ENCODE measurements at places on chromosomes 12 and 14. TPM values are rescaled to one million over a fixed set of nuclear protein-coding genes. Genes with fewer than 3 reads are reported as not detected.

DNA sequence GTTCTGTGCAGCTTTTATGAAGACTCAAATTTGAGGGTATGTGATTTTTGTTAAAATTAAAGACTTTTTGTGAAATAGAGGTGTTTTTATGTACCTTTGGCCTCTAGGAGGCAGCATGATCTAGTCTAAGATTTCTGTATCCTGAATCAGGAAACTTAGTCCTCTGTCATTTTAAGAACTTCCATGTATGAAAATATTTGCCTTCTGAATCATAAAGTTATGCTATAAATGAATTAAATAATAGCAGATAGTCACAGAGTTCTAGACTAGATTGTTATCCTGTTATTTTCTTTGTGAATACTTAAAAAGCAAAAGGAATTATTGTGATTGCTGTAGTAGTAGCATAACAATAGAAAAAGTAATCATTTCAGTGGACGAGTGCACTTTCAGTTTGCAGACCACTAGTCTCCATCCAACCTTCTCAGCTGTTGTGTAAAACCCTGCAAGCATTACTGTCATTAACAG, 56.3 kb downstream of the FGD4 start:
- peak; percentile 72 for DNase-seq

GRCh38 chr12:10070380-10070779, 28.4 kb downstream of the CLEC1A start:
- no peak for DNase-seq

GRCh38 chr12:1297206-1297605, 297.2 kb downstream of the FBXL14 start:
- DNase-seq, result no peak

- DNase-seq, result no peak
Observed at GRCh38 chr12:59874781-59875180, 279.0 kb downstream of the SLC16A7 start.

GRCh38 chr12:115661112-115661511, 616.4 kb downstream of the MED13L start:
- peak; percentile 26 for DNase-seq

- DNase-seq, result no peak
Observed at GRCh38 chr14:73712540-73713180, 1.5 kb downstream of the PNMA1 start.

DNA sequence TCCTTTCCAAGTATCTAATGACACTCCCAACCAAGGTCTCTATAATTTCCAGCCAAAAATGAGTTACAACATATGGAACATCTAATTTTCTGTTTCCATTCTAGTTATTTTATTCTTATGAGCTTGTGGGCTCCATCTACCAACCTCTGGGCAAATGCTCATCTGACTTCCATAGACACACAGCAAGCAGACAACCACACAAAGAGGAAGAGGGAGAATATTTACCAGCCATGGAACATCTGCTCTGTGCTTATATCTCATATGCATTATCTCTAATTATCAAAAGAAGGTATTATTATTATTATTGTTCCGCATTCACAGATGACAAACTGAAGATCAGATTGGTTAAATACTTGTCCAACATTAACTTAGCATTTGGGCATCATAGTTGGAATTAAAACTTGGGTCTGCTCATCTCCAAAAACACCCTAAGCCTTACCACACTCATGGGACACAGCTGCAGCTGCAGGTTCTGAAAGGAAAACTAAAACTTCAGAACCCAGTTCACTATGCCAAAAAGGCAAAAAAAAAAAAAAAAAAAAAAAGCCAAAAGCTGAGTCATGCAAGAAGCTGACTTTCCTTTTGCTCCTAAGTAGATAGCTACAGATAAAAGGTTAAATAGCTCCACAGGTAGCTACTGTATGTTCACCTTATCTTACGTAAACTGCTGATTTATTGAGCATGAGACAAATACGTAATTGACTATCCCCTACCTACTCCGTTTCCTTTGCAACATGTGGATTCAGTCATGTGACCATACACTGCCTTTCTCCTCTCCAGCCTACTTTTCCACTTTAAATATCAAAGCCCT, 23.6 kb upstream of the TCL1B start:
- DNase-seq, result no peak

DNA sequence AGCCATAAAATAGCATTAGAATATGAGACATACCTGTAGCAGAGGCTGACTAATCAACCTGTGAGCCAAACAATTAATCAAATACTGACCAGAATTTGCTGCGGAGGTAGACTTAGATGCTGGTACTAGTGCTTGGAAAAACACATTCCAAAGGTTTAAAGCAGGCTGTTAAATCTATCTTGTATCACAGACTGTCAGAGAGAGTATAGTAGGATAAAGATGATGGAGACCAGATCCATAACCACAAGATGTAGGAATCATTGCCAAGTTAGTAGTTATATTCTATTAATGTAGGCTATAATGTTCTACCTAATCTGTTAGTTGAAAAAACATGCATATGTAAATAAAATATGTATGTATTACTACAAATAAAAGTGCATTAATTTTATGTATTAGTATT, 726.2 kb downstream of the SLC6A15 start:
- DNase-seq, result no peak

DNA sequence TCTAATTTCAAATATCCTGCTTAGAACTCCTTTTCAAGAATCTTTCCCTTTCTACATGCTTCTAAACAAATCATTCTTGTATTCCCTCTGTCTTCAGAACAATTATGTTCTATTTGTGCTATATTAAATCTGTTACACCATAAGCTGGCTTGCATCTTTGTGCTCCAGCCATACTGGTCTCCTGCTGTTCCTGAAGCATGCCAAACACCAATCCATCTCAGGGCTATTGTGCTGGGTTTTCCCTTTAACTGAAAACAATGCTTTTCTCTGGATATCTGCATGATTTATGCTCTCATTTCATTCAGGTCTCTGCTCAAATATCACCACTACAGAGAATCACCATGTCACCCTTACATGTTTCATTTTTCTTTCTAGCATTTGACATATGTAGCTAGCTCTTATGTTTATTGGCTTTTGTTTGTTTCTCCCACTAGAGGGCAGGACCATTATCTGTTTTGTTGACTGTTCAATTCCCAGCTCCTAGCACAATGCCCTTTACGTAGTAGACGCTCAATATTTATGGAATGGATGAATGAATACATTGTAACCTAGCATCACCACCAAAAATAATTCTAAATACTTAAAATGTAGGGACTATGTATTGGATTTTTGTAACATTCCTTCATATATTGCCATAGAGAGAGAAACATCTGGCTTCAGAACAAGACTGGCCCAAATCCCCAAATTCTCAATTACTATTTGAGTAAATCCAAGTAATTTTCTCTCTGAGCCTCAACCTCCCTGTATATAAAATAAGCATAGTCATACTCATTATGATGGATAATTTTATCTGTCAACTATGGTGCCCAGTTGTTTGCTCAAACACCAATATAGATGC, 302.0 kb upstream of the SYT1 start:
- no peak for DNase-seq

- DNase-seq, result no peak
Observed at GRCh38 chr14:54446161-54446693, 5.1 kb upstream of the CNIH1 start.

DNA sequence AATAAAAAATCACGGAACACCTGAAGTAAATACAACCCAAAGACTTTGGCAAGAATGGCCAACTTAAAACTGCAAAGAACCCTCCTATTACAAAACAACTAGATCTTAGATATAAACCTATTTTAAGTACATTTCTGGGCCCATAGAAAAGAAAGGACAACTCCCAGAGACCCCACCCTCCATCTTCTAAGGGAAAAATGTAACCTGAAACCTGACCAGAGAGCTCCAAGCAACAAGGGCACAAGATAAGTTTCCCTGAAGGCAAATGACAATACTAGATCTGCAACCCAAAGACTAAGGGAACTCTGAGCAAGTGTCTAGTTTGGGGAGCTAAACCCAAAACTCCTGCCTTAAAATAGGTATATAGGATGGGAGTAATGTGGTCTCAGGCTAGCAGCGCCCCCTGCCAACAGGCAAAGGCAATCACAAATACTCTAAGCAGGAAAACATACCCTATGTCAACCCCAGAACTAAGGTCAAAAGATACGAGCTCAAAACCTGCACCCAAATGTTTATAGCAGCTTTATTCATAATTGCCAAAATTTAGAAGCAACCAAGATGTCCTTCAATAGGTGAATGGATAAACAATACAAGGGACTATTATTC, 218.9 kb downstream of the ITPR2 start:
- no peak for DNase-seq

- DNase-seq, result no peak
Observed at GRCh38 chr14:32044454-32044853, 32.6 kb upstream of the ARHGAP5 start.

- DNase-seq, result no peak
Observed at GRCh38 chr12:82132390-82132789, 225.8 kb downstream of the CCDC59 start.

- no peak for DNase-seq
Observed at GRCh38 chr12:56017181-56017580, 3.7 kb upstream of the IKZF4 start.

- no peak for DNase-seq
Observed at GRCh38 chr12:92047393-92047826, 98.2 kb downstream of the BTG1 start.

GRCh38 chr12:1593174-1594005, 991 bp downstream of the FBXL14 start:
- DNase-seq, result no peak

DNA sequence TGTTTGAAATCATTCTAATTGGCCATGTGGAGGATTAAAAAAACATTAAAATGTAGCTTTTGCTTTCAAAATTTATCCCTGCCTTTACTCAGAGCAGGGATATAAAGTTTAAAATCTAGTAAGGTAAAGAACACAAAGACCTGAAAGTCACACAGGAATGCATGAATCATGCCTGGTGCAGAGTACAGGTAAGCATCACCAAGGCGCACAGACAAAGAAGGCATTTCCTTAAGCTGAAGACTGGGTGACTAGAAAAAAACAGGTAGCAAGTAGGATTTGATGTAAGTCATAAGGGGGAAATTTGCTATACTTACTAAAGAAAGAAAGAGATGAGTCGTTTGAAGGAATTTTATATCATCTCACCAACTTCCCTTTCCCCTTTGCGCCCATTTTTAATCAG, 405.6 kb downstream of the GXYLT1 start:
- no peak for DNase-seq

- DNase-seq, result no peak
Observed at GRCh38 chr12:2205996-2206395, 153.2 kb downstream of the CACNA1C start.

DNA sequence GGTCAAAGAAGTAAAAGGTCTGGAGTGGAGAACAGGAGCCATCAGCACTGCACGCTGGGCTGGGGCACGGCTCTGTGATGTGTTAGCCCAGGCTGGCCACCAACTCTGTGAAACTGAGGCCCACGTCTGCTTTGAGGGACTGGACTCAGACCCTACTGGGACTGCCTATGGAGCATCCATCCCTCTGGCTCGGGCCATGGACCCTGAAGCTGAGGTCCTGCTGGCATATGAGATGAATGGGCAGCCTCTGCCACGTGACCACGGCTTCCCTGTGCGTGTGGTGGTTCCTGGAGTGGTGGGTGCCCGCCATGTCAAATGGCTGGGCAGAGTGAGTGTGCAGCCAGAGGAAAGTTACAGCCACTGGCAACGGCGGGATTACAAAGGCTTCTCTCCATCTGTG, 7.1 kb downstream of the SUOX start:
- DNase-seq, result no peak

GRCh38 chr14:35245051-35245450, 47.1 kb upstream of the PSMA6 start:
- DNase-seq, result peak; percentile 23

DNA sequence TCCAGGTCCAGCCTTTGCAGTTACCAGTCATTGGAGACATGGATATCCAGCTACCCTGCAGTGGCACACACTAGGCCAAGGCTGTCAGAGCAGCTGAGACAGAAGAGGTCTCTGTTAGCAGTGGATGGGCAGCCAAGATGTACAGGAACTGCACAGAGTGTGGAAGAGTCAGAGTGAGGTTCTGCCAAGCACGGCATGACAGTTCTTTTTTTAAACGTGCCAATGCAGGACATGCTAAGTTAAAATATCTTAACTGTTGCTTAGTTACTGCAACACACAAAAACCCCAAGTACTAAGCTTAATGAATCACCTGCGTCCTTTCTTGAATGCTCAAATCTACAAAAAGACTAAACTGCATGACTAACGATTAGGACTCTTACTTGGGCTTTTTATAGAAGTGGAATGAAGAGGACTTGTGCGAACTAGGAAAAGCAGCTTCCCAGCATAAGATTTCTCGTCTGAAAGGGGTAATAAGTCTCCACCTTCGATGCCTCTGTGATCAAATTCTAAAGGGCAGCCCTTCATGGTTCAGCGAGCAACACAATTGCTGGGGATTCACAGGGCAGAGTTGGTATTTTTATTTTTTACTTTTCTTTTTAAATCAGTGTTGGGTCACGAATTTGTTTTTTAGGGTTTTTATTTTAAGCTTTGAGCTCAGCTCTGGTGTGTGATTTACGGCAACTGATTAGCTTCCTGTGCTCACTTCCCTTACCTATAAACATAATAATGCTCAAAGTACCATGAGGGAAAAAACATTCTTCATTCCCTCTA, 20.6 kb downstream of the MAPK1IP1L start:
- no peak for DNase-seq

DNA sequence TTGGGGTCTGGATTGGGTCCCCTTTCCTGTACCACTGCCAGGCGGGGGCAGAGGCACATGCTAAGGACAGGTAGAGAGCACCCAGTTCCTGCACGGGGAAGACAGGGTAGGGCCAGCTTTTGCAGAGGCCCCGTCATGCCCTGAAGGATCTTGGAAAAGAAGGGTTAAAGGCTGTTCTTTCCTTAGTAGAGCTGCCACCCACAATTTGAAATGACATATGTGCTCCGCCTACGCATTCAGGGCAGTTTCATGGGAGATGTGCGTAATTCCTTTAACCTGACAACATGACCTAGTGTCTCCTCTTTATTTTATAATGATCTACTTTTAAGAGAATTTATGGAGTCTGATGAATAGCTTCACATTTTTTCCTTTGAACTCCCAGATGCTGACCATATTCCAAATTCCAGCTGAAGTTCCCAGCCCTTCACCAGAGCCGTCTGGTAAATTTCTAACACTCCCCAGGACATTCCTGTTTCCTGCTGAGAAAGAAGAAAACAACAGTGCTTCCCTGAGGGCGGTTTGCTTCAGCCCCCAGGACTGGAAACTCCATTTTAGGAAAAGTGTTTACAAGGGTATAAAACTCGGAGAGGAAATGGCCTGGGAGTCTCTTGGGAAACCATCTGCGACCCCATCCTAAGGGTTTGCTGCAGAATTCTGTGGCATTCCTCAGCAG, 58.9 kb upstream of the PLEKHG3 start:
- peak; percentile 43 for DNase-seq

RTRAF gene
- 210 TPM for polyA plus RNA-seq

PRH2 gene
- polyA plus RNA-seq, result not detected

DDN gene
- polyA plus RNA-seq, result 32.5 TPM

ETFBKMT gene
- polyA plus RNA-seq, result 3.0 TPM

ACVR1B gene
- 19.9 TPM for polyA plus RNA-seq

C14orf180 gene
- polyA plus RNA-seq, result 13.3 TPM

PRIM1 gene
- 11.9 TPM for polyA plus RNA-seq

Data from hindlimb muscle (tissue), 1 donor.